Activated naive CD4-positive, alpha-beta T cell treated with anti-CD3 and anti-CD28 coated beads, Interleukin-2, amount 10 ng/mL, durations not matched to agents 7 days and 5 days (primary cell): ENCODE measurements at places on chromosomes 12 and 14.

- H3K4me3 ChIP-seq: peak overlapping the region; percentile 69
- H3K4me1 ChIP-seq: peaks cover 40% of the 10 kb centered on the region
- peak; percentile 46 for DNase-seq
- H3K27me3 ChIP-seq: no peaks in the 10 kb centered on the region
- peak overlapping the region; percentile 94 for H3K27ac ChIP-seq
Measured at GRCh38 chr12:116672842-116673516, 64.9 kb downstream of the SPRING1 start.

DNA sequence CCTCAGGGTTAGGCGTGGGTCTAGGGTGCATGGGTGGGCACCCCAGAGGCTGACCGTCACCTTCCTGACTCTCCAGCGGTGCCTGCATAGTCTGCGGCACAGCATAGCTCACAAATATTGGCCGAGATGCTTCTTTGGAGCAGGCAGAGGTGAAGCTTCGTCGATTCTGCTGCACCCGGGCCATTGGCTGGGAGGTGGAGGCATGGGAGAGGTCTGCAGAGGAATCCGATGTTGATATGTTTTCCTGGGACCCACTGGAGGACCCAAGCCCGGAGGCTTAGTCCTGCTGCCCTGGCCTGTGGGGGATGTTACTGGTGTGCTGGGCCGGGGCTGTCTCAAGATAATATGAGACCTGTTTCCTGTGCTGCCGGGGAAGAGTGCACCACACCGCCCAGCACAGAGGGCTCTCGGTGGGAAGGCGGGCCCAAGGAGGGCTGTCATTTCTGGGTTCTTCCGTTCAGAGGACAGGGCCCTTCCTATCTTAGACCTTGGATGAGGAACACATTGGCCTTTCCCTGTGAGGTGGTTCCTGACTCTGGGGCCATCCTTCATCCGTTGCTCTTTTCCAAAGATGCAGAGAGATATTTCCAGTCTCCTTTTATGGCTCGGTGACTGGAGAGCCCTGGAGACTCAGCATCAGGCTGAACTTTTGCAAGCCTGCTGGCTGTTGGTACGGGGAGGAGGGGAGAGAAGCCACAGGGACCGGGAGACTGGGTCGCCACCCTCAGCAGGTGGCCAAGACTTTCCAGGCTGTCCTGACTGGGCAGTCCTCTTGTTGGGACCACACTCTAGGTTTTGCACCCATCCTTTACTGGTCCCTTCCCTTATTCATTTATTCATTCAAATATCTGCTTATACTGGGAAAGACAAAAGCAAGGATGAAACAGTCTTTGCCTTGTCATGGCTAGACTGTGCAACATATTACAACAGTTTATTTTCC is 143.5 kb downstream of the TSPAN9 start:
- no peaks in the 10 kb centered on the region for H3K4me1 ChIP-seq
- no peak overlapping the region for H3K27ac ChIP-seq
- H3K4me3 ChIP-seq: no peak overlapping the region
- peaks cover 15% of the 10 kb centered on the region for H3K27me3 ChIP-seq

- no peaks in the 10 kb centered on the region for H3K27me3 ChIP-seq
- H3K4me3 ChIP-seq: no peak overlapping the region
- H3K27ac ChIP-seq: no peak overlapping the region
- H3K4me1 ChIP-seq: no peaks in the 10 kb centered on the region
- H3K36me3 ChIP-seq: peaks cover 40% of the 10 kb centered on the region
- DNase-seq: no peak
Measured at GRCh38 chr12:109939504-109939903, 39.4 kb downstream of the TCHP start.

- peak overlapping the region; percentile 51 for H3K27ac ChIP-seq
- peaks cover 18% of the 10 kb centered on the region for H3K4me1 ChIP-seq
- peak; percentile 41 for DNase-seq
Measured at GRCh38 chr14:94180655-94181271, 6.6 kb downstream of the PPP4R4 start.

DNA sequence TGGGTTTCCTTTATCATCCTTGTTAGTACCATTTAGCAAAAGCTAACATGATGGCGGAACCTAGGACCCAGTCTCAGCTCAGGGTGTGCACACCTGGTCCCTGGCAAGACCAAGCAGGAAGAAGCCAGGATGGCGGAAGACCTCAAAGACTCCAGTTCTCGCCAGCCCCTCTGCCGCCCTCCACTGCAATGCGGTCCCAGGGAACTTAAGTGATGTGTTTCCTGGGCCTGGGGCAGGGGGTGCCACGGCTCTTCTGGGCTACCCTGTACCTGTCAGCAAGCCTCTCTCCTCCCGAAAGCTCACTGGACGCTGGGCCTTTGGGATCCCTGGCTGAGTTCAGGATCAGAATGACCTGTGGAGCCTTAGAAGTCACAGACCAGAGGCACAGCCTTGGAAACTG is 71.3 kb downstream of the FBXL14 start:
- H3K36me3 ChIP-seq: no peaks in the 10 kb centered on the region
- no peak overlapping the region for H3K4me3 ChIP-seq
- no peak for DNase-seq
- no peak overlapping the region for H3K27ac ChIP-seq
- H3K27me3 ChIP-seq: peaks cover 84% of the 10 kb centered on the region
- H3K4me1 ChIP-seq: no peaks in the 10 kb centered on the region

- no peaks in the 10 kb centered on the region for H3K36me3 ChIP-seq
- no peak overlapping the region for H3K27ac ChIP-seq
Measured at GRCh38 chr12:123531091-123531490, 2.4 kb downstream of the RILPL1 start.

DNA sequence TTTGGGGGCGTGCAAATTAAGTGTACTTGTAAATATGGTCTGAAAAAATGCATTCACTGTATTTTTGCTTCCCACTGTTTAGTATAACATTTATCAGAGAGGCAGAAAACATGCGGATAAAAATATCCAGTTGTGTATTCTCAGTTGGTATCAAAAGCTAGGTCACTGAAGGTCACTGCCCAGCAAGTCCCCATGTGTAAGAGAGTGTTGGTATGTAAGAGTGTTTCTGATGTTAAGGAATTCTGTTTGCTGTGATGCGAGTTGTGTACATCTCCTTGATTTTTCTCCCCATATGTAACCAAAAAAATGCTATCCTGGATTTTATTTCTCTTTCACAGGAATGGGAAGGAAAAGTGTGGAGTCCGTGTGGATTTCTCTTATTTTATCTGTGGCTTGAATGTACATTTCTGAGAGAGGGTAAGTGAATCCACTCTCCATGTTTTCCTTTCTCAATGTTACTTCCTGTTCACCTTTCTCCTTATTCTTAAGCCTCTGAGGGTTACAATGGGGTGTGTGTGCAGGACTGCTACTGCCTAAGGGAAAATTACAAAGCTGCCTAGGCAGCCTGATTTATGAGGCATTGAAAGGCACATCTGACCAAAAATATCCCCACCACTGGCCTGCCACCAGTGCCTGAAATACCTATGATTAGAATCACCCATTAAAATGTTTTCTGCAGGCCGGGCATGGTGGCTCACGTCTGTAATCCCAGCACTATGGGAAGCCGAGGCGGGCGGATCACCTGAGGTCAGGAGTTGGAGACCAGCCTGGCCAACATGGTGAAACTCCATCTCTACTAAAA is 97.9 kb upstream of the USP44 start:
- no peak overlapping the region for H3K27ac ChIP-seq
- H3K4me1 ChIP-seq: no peaks in the 10 kb centered on the region
- no peaks in the 10 kb centered on the region for H3K36me3 ChIP-seq
- no peak for DNase-seq

- no peaks in the 10 kb centered on the region for H3K4me1 ChIP-seq
- no peak for DNase-seq
- no peaks in the 10 kb centered on the region for H3K27me3 ChIP-seq
- H3K27ac ChIP-seq: no peak overlapping the region
- H3K4me3 ChIP-seq: no peak overlapping the region
Measured at GRCh38 chr14:95117937-95118721, 39.2 kb downstream of the DICER1 start.

DNA sequence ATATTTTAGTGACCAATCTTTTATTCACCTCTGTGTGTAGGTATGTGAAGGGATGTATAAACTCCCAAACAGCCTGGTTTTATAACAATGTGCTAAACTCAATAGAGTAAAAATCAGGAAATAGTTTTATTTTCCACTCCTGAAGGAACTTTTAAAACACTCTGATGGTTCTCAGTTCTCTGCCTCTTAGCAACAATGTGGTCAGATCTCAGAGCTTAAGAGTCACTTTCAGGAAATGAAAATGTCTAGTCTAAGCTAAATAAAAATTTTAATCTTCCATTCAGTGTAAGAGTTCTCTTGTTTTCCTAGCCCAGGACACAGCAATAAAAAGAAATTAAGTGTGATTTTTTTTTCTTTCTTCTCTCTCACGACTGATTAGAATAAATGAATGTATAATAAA is 718.0 kb downstream of the C12orf50 start:
- no peaks in the 10 kb centered on the region for H3K36me3 ChIP-seq
- H3K4me3 ChIP-seq: no peak overlapping the region
- H3K27ac ChIP-seq: no peak overlapping the region
- no peaks in the 10 kb centered on the region for H3K4me1 ChIP-seq

GRCh38 chr14:69749956-69750355 is 17.0 kb upstream of the SRSF5 start:
- no peak overlapping the region for H3K4me3 ChIP-seq
- H3K36me3 ChIP-seq: no peaks in the 10 kb centered on the region
- peaks cover 5% of the 10 kb centered on the region for H3K27me3 ChIP-seq
- no peak for DNase-seq
- H3K4me1 ChIP-seq: peaks cover 10% of the 10 kb centered on the region
- no peak overlapping the region for H3K27ac ChIP-seq

- no peak overlapping the region for H3K4me3 ChIP-seq
- no peak for DNase-seq
Measured at GRCh38 chr14:96267916-96268315, 11.9 kb downstream of the BDKRB1 start.

DNA sequence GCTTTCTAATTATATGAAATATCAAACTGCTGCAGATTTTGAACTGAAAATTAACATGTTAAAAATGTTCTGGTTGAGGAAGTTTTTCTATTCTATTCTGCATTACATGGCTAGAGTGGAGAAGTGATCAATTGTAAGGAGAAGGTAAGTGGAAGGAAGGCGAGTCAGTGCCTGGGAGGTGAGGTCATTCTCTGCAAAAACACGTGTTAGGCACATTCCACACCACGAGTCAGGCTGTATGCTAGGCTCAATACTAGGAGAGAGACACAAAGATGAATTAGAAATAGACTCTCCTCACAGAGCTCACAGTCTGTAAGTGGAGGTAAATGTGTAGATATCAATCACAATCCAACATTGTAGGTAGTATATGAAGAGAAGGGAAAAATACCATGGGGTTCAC is 194.1 kb downstream of the NOVA1 start:
- H3K27ac ChIP-seq: no peak overlapping the region
- H3K4me1 ChIP-seq: no peaks in the 10 kb centered on the region
- DNase-seq: no peak

- H3K27me3 ChIP-seq: no peaks in the 10 kb centered on the region
- H3K4me1 ChIP-seq: no peaks in the 10 kb centered on the region
- no peak for DNase-seq
Measured at GRCh38 chr12:11075642-11076041, 13.5 kb upstream of the TAS2R46 start.

DNA sequence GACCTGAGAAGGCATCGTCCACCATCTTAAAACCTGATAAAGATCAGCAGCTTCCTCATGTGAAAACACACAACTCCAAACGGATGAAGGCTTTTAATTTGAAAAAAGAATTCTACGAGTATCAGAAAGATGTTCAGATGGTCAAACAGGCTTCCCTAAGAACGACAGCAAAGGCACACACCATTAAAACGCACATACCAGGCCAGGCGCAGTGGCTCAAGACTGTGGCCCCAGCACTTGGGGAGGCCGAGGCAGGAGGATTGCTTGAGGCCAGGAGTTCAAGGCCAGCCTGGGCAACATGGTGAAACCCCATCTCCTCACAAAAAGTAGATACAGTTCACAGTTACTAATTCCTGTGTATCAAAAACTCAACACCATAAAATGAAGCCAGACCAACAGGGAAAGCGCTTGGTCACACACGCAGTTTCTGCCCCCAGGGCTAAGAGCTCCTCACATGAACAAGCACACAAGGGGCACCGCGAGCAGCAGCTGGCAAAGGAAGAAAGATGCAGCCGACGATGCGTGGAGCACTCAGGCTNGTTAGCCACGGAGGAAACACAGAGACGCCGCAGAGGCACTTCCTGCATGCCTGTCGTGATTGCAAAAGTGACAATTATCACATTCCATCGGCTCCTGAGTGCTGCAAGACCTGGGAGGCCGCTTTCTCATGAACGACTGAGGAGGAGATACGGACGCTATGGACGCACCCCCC is 78.0 kb downstream of the NOC4L start:
- H3K27me3 ChIP-seq: peaks cover 41% of the 10 kb centered on the region
- no peaks in the 10 kb centered on the region for H3K36me3 ChIP-seq
- H3K27ac ChIP-seq: no peak overlapping the region
- peak; percentile 68 for DNase-seq
- H3K4me3 ChIP-seq: no peak overlapping the region
- peaks cover 5% of the 10 kb centered on the region for H3K4me1 ChIP-seq

DNA sequence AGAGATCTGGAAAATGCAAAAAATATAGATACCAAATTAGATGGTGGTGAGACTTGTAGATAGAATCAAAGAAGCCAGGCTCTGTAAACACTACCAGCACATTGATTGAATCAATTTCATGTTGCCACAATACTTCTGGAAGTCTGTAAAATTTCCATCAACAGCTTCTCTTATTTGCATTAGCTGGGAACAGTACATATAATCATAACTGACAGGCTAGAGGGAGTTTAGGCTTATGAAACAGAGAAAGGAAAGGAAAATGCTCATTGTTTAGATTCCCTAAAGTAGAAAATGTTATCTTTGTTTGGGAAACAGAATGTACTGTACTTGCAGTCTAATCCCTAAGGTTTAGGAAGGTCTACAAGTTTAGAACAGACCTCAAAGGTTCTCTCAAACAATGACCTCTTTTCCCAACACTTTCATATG is 335.2 kb downstream of the CEP128 start:
- DNase-seq: no peak
- H3K27me3 ChIP-seq: no peaks in the 10 kb centered on the region
- H3K27ac ChIP-seq: no peak overlapping the region
- no peaks in the 10 kb centered on the region for H3K36me3 ChIP-seq
- H3K4me3 ChIP-seq: no peak overlapping the region

- DNase-seq: no peak
- no peak overlapping the region for H3K4me3 ChIP-seq
- no peaks in the 10 kb centered on the region for H3K4me1 ChIP-seq
- no peak overlapping the region for H3K27ac ChIP-seq
- H3K36me3 ChIP-seq: no peaks in the 10 kb centered on the region
Measured at GRCh38 chr12:84986586-84986985, 49.5 kb downstream of the TSPAN19 start.

GRCh38 chr14:71165121-71166031 is 258.1 kb downstream of the PCNX1 start:
- H3K27ac ChIP-seq: no peak overlapping the region
- no peak overlapping the region for H3K4me3 ChIP-seq
- DNase-seq: no peak
- peaks cover 44% of the 10 kb centered on the region for H3K27me3 ChIP-seq
- H3K36me3 ChIP-seq: no peaks in the 10 kb centered on the region

DNA sequence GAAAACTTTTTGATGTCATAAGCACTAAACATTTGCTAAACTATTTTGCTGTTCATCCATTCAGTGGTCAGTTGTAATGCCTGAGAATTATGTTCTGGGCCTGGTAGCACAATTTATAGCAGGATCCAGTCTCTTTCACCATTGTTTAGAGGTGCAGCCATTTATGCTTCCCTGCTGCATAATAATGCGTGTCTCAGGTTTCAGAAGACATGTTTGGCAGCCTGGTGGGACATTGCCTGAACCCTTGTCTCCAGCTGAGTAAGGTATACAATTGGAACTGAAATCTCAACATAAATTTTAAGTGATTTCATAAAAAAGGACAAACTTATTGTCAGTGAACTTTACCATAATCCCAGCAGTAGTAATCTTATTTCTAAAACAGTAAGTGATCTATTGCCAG is 94.8 kb downstream of the POLR3B start:
- H3K36me3 ChIP-seq: no peaks in the 10 kb centered on the region
- DNase-seq: no peak
- H3K4me3 ChIP-seq: no peak overlapping the region
- H3K27ac ChIP-seq: no peak overlapping the region
- H3K4me1 ChIP-seq: no peaks in the 10 kb centered on the region
